ENCODE measurements at places on chromosomes 13 and 19.

GRCh38 chr19:48905664-48906063, 5.6 kb downstream of the NUCB1 start:
- no peak for DNase-seq

- DNase-seq, result peak; percentile 89
Observed at GRCh38 chr19:1252221-1252820, 3.9 kb downstream of the MIDN start.

DNA sequence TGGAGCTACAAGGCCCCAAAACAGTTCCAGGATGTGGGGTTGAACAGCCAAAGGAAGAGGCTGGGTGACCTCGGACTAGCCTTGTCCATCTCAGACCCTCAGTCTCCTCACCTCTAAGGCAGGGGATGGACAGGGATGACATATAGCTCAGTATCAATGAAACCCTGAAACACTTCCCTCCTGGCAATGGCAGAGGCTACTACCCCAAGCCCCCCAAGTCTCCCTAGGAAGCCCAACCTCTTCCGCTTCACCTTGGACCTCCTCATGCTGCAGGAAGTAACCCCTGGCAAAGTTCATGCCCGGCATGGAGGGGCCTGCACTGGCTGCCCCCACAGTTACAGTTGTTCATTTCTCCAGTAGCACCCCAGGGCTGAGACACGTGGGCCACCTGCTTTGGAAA, 10.6 kb downstream of the CCDC97 start:
- no peak for DNase-seq

DNA sequence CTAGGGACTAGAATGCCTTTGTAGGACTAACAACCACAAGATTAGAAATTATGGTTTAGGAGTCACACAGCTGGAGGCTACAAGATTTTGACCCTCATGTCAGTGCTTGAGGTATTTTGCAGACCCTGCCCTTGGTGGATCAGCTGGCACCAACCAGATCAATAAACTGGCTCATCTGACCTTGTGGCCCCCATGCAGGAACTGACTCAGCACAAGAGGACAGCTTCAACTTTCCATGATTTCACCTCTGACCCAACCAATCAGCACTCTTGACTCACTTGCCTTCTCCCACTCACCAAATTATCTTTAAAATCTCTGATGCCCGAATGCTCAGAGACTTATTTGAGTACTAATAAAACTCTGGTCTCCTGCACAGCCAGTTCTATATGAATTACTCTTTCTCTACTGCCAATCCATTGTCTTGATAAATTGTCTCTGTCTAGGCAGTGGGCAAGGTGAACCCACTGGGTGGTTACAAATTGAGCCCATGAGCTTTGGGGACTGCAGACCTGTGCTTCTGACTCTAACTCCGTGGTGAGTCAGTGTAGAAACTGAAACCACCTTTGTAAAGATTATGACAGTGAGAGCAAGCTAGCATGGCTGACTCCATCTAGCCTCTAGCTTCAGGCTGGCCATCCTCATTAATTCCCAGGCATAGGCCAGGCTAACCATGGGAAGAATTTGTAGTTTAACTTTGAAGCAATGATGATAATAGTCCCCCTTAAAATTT, 33.9 kb upstream of the CEACAM8 start:
- DNase-seq, result no peak

DNA sequence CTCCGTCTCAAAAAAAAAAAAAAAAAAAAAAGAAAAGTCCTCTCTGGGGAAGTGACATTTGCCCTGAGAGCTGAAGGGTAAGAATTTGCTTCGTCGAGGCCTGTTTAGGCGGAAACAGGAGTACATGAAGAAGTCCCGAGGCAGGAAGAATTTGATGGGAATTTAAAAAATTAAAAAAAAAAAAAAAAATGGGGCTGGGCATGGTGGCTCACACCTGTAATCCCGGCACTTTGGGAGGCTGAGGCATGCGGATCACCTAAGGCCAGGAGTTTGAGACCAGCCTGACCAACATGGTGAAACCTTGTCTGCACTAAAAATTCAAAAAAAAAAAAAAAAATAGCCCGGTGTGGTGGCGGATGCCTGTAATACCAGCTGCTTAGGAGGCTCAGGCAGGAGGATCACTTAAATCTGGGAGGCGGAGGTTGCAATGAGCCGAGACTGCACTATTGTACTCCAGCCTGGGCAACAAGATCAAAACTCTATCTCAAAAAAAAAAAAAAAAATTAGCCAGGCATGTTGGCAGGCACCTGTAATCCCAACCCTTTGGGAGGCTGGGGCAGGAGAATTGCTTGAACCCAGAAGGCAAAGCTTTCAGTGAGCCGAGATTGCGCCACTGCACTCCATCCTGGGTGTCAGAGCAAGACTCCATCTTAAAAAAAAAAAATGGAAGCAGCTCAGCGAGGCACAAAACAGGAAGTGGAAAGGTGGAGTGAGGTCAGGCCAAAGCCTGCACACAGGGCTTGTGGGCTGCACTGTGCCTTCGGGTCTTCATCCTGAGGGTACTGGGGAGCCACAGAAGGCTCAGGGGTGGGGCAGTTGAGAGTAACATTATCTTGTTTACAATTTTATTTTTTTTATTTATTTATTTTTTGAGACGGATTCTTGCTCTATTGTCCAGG, 4.9 kb downstream of the BAX start:
- DNase-seq, result no peak

- no peak for DNase-seq
Observed at GRCh38 chr13:24284889-24285565, 24.4 kb upstream of the C1QTNF9 start.

GRCh38 chr19:55041627-55042343, 3.7 kb upstream of the GP6 start:
- no peak for DNase-seq

DNA sequence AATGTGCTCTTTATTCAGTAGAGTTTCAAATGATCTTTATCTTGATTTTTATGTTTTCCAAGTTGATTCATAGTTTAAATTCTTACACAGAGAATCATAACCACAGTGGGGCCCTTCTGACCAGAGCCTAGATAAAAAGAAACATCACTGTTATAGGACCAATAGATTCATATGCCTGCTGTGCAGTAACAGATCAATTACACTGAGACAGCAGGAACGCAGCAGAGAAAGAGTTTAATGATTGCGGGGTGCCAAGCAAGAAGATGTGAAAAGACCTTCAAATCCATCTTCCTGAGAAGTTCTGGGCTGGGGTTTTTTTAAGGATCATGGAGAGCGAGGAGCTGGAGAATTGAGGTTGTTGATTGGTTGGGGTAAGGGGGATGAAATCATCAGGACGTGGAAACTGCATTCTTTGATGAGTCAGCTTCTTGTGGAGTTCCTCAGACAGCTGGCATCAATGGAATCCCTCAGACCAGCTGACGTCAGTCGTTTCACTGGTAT, 346.6 kb downstream of the TBC1D4 start:
- DNase-seq, result no peak

DNA sequence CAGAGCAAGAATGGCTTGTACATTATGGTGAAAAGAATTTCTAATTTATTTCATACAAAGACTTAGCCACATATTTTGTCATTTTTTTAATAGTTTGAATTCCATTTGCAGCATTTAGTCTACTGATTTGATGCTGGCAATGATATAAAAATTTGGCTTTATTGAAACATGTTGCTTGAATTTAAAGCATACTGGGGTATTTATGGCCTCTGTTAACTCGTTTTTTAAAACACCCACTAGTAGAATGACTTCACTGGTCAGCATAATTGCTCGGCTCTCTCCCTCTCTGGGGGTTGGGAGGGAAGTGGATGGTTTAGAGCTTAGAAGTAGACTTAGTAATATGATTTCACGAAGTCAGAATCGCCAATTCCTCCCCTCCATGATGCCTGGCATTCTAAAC, 354.9 kb upstream of the HTR2A start:
- DNase-seq, result no peak

GRCh38 chr13:27679896-27680295, 58.2 kb downstream of the POLR1D start:
- no peak for DNase-seq

- DNase-seq, result peak; percentile 62
Observed at GRCh38 chr19:46124638-46125115, at the start of gene IGFL3. TSS of gene IGFL3 (minus strand) at chr19:46124688. CDS start at chr19:46124649, 39 bp downstream.
